Stimulated activated CD8-positive, alpha-beta memory T cell treated with anti-CD3 and anti-CD28 coated beads, Interleukin-4, amount 100 ng/mL, for 4 hours (primary cell): ENCODE measurements at places on chromosomes 5 and 9.

DNA sequence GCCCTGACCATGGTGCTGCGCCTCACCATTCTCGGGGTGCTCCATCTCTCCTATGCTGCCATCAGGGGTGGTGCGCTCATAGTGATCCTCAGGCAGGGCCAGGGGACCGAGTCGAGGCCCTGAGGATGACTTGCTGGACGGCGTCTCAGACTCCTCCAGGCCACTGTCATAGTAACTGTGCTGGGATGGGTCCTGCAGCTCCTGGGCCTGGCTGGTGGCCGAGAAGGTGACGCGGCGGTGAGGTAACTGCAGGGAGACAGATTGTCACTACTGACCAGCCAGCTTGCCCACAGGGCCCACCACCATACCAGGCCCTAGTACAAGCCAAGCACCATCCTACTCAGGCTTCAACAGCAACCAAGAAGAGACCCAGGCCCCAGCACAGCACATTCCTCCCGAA is 21.0 kb downstream of the PCDH1 start:
- no peak for DNase-seq

DNA sequence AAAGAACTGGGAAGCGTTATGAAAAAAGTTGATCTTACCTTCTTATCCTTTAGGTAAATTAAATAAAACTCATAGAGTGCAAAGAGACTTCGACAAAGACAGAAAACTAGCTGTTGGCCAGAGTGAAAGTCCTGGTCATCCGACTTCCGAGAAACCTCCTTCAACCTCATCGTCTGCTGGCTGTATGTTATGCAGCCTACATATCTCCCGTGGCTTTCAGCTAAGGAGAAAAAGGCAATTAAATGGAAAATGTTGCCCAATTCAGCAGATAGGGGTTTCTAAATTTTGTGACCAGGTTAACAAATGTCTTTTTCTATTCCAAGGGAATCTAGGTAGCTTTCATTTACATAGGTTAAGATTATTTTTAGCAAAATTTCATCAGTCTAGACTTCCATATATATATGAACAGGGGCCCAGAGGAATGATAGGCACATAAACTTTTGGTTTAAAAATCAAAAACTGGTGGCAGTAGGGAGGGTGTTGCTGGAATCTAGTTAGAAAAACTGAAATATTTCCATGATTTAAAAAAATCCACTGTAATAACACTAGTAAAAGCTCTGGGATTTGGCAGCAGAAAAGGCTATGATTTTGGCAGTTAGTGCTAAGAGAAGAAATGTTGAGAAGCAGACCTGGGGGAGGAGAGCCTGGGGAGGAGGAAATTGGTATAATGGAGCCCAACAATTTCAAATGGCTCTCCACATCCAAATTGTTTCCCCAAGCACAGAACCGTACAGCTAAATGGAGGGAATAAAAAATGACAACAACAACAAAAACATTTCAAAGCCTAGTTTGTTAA is 32.1 kb downstream of the RAI14 start:
- DNase-seq: no peak

GRCh38 chr9:133715866-133716563 is 22.1 kb downstream of the SARDH start:
- DNase-seq: no peak

GRCh38 chr9:105194234-105194633 is 50.2 kb upstream of the SLC44A1 start:
- DNase-seq: no peak

DNA sequence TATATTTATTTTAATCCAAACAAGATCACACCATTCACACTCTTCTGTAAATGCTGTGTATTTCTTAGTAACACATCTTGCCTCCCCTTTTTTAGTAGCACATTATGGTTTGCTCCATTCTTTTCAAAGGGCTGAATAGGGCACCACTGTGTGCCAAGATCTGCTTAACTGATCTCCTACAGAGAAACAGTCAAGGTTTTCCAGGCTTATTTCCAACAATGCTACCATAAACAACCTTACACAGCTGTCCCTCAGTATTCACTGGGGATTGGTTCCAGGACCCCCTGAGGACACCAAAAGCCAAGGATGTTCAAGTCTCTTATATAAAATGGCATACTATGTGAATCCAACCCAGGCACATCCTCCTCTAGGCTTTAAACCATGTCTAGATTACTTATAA is 16.5 kb downstream of the GOLM1 start:
- no peak for DNase-seq

GRCh38 chr9:33445389-33446239 is 1.8 kb downstream of the AQP3 start:
- DNase-seq: no peak

GRCh38 chr5:166430491-166431319 is 1860.7 kb upstream of the WWC1 start:
- no peak for DNase-seq

DNA sequence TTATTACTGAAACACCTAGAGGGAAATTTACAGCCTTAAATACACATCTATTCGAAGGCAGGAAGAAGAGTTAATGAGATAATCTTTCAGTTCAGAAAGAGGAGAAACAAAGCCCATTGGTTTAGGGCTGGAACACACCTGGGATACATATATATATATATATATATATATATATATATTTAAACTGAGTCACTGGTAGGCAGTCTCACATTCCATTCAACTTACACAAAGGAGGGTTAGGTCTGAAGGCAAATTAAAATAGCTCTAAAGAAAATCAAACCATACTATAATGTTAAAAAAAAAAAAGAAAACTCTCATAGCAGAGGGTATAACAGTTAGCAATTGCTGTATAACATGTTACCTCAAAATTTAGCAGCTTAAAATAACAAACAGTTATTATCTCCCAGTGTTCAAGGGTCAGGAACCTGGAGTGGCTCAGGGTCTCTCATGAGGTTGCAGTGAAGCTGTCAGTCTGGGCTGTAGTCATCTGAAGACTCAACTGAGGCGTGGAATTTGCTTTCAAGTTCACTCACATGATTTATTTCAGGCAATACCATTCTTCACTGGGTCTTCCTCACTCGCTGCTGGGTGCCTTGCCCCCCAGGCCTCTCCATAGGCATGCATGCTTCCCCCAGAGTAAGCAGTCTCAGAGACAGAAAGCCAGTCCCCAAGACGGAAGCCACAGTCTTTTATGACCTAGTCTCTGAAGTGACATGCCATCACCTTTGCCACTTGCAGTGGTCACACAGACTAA is 332.8 kb downstream of the NSG2 start:
- DNase-seq: no peak

- no peak for DNase-seq
Measured at GRCh38 chr9:130284249-130284625, 18.7 kb downstream of the HMCN2 start.

GRCh38 chr9:15416880-15417279 is 5.8 kb upstream of the SNAPC3 start:
- no peak for DNase-seq

- DNase-seq: no peak
Measured at GRCh38 chr5:122500245-122501088, 188.4 kb downstream of the SNCAIP start.

DNA sequence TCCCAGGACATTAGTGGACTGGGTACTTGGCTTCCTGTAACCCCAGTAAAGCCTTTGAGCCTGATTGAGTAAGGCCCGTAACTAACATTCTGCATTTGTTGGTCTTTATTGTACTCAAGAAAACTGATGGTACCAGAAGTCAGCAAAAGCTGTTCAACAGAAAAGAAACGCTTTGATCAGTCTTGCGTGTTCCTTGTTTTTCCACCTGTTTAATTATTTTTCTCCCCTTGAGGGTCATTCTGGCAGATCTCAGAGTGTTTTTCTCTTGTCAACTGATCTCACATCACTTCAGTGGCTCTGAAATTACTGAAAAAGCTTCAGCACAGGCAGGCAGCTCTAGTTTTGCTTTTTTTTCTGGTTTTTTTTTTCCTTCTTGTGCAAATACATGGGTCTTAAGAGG is 6.1 kb upstream of the TMEM268 start:
- DNase-seq: no peak

DNA sequence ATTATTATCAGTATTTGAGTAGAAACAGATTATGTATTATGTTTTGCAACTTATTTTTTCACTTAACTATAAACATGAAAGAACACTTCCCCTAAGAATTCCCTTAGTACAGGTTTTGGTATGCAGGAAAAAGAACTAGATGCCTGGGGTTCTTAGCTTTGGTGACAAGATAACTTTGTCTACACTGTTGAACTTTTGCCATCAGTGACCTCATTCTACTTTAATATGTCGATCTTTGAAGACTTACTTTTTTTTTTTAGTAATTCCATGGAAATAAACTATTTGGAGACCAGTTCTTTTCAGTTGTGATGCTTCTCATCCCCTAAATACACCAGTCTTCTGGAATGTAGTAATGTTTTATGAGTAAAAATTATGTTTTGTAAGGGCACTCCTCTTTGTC is 34.3 kb downstream of the ZNF462 start:
- DNase-seq: no peak

GRCh38 chr9:17059465-17059864 is 75.4 kb upstream of the CNTLN start:
- no peak for DNase-seq
